CD4-positive, alpha-beta T cell treated with Interleukin-2 at 100 ng/mL for 4 hours (primary cell): ENCODE measurements at places on chromosomes 1 and 21.

- peak; percentile 14 for DNase-seq
Measured at GRCh38 chr1:185241127-185241526, 75.9 kb downstream of the IVNS1ABP start.

DNA sequence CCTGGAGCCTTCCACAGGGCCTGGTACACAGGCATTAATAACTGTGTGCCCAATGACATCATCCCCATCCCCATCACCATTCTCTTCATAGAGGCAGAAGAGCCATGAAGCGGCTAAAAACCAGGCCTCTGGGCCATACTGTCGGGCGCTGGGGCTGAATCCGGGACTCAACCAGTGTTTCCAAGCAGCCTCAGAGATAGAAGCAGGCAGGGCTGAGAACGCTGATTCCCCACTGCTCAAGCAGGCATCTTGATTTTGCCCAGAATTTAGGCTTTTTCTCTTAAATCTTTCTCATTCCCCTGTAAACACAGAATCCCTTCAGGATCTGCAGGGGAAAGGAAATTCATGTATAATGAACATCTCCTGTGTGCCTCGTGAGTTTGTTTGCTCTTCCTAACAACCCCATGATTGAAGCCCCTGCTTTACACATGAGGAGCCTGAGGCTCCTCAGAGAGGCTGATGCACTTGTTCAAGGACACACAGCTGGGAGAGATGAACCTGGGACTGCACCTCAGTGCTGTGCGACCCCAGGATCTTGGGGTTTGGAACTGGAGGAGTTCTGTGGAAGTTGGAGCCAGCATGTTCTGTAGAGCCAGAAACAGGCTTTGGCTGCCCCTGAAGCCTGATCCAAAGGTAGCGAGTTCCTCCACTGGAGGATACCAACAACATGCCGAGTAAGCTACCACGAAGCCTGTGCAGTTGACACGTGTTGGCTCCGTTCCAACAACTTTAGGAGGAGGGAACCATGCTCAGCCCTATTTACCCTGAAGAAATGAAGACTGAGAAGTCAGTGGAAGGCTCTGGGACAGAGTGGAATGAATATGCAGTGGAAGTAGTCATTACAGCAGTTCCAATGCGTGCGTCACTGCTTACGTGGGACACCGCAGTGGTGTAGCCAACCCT is 55.5 kb downstream of the EDN2 start:
- DNase-seq, result no peak

- no peak for DNase-seq
Measured at GRCh38 chr1:192395895-192396294, 79.1 kb downstream of the RGS21 start.

DNA sequence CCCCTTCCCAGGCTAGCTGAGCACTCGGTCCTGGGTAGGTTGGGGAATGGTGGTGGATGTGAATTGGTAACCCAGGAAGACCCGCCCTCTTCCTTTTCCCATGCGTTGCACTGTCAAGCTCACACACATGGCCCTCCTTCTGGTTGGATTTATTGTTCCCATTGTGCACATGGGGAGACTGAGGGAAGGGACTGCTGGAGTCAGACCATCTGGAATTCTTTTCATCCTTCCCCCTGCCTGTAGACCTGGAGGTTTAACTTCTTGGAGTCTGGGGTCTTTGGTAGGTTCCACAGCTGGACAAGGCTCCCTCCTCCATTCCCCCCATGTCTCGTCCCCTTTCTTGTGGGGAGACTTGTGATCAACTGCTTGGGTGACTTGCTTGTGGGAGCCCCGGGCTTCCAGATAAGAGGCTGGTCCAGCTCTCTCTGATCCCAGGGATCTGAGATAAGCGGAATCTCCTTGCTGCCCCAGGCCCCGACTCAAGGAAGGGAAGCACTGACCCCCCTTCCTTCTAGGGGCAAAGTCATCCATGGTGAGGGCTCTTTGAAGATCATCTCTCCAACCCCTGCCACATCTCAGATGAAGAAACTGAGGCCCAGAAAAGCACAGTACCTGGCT is 55.7 kb upstream of the SYNC start:
- no peak for DNase-seq

- no peak for DNase-seq
Measured at GRCh38 chr1:110857964-110858948, 14.7 kb upstream of the CD53 start.

GRCh38 chr1:248873993-248874533 is 15.2 kb upstream of the ZNF692 start:
- DNase-seq, result peak; percentile 90
